ENCODE measurements at places on chromosomes 7 and 10.

DNA sequence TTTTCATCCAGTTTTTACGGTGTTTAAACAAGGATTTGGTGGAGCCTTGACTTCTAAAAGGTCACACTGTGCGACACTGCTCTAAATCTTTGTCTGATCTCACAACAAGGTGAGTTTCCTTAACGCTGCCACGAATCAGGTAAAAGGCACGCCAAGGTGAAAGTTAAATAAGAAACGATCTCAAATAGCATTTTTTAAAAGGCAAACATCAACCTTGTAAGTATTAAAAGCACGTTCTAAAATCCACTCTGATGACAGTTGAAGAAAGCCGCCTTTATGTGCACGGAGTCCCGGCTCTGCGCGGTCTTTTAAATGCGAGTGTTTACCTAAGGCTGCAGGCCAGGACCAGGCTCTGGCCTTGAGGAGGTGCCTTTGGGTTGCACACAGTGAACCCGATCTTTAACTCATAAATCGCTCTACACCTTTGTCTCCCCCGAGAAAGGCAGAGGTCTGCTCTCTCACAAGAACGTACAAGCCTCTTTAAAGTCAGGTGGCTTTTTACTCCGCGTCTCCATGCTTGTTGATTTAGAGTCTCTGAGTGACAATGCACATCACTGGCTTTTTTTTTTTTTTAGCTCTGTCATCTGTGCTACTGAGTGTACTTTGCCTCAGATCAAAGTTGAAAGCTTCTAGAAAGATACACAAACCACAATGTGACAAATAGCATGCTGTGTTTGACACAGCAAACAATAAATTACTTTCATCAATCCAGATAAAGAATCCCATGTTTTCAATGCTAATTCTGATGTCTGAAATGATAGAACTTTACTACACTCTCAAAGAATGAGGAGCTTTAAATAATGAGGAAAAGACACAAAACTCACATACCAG is 25.9 kb upstream of the RNF32 start:
- no peak for DNase-seq

- no peak for DNase-seq
Measured at GRCh38 chr7:131274986-131275385, 52.7 kb upstream of the MKLN1 start.

- no peak for DNase-seq
Measured at GRCh38 chr10:82294874-82295378, 419.9 kb downstream of the NRG3 start.

DNA sequence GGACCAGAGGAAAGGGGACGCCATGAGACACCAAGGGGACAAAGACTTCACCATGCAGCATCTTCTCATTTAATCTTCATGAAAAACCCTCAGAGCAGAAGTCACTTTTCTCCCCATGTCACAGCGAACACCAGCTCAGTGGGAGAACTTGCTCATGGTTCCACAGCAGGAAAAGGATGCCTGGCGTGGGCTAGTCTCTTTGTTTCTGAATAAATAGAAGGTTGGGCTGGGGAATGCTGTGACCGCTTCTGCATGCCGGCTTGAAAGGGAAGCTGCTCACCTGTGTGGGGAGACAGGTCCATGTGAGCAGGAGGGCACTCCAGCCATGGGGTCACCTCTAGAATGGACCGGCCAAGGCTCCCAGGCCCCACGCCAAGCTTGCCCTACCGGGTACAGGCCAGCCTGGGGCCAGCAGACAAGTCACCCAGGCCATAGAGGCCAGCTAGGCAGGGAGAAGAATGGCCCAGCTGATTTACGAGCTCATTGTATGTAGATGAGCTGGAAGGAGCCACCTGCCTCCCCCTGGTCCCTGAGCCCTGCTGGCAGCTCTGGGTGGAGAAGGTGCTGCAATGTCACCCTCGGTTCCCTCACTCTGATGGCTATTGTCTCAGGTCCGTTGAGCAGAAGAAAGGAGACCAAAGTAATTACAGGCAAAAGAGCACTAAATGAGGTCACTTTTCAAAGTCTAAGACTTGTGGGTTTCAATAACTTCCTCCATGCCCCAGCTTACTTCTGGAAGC is 82.0 kb upstream of the PDZD8 start:
- no peak for DNase-seq

GRCh38 chr7:107206706-107207105 is 37.9 kb downstream of the HBP1 start:
- DNase-seq = no peak

DNA sequence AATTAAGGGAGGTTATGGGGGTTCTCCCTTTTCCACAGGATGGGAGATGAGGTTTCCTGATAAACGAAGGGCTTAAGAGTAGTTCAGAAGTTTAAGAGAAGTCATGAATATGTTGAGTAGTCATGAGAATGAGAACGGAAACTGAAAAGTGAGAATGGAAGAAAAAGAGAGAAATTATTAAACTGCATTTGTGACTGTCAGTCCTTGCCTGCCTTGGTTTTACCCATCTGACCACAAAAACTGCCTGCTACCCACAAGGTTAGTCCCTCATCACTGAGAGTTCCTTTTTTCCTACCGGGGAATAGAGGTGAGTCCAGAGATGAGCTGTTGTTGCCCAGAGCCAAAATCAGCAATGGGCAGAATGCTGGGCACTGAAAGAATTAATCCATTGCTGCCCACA is 174.1 kb upstream of the BET1 start:
- no peak for DNase-seq

DNA sequence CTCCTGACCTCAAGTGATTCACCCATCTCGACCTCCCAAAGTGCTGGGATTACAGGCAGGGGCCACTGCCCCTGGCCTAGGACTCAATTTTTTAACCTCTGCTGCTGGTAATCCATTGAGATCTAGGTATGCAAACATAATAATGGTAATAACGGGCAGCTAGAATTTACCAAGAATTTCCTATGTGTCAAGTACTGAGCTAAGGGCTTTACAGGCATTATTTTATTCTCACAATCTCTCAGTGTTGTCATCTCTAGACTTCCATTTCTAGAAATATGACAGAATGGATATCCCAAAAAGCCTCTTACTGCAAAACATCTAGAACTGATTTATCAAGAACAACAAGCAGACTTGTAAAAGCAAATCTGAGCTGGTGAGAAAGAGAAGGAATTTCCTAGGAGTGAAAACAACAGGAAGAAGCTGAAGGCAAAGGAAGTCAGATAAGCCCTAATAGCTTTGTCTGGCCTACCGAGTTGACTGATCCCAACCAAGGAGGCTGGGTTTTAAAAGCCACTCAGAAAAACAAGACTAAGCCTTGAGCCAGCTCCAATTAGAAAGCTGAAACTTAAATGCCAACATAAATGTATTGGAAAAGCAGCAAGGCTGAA is 70.6 kb downstream of the CCDC71L start:
- no peak for DNase-seq

GRCh38 chr7:16421333-16422102 is at the start of gene CRPPA:
Gene CRPPA, minus strand, starts transcription at chr7:16421538. Its CDS starts 216 bp downstream, at chr7:16421322.
- peak; percentile 19 for DNase-seq

DNA sequence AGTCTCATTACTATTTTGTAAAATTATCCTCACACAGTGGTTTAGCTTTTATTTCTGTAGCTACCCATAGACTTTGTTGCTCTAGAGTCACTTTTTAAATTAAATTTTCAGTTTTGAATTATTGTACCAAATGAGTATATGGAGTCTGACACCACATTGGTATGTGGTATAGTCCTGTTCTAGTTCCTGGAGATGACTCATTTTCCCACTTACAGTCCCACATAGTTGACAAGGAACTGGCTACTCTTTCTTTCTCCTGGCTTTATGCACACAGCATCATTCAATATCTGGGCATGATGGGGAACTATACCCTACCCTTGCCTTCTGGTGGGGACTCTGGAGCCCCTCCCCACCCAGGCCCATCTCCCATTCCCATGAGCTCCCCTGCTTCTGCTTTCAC is 92.6 kb upstream of the RAB11FIP2 start:
- DNase-seq = no peak

GRCh38 chr10:31404640-31405039 is 85.6 kb downstream of the ZEB1 start:
- DNase-seq = no peak

DNA sequence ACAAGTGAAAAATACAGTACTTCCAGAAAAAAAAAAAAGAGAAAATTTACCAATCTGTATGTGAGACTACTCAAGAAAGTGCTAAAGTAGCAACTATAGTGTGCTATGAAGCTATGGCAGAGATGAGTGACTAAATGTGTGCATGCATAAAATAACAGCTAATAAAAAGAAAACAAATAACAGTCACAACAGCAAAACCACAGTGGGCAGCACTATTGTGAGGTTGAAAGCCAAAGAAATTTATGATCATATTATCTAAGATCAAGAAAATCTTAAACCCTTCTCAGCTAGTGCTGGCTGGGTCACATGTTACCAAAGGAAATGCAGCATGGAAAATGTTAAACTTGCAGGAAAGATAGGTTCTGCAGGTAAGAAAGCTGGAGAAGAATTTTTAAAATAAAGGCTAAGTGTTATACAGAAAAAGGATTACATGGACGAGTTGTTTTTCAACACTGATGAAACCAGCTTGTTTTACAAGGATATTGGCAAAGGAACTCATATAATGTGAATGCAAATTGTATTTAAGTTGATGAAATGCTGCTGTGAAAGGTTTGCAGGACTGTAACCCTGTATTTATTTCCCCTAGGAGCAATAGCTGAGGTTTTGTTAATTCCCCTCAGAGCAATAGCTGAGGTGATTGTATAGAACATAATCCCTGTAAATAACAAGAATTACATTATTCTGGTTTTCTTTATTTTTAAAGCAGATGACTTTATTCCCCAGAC is 15.6 kb upstream of the OR2A5 start:
- no peak for DNase-seq

DNA sequence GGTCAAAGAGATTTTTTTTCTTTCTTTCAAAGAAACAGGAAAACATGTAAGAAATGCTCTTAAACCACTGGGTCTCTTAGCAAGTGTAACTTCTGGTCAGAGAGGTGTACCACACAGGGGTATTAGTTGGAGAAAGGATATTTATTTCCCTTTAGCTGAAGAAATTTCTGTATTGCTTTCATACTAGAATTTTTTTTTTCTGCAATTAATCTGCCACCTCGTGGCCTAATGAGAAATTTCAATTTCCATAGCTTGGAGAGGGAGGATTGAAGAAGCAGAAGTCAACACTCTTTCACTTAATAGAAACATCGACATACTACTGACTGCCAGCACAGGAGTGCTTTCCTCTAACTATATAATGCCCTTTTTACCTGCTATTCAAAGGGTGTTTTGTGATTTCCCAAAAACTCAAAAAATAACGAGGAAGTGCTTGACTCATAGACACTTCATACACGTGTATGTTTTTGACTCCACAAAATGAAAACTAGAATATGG is 177.6 kb upstream of the NAMPT start:
- DNase-seq = no peak

Measured in activated T-helper 1 cell treated with anti-CD3 and anti-CD28 coated beads, Interleukin-2, amount 50 U/mL, for 16 hours (primary cell).